Activated naive CD4-positive, alpha-beta T cell treated with Interleukin-2 at 50 U/mL for 16 hours (primary cell): ENCODE measurements at places on chromosomes 4 and X.

GRCh38 chr4:140174543-140174942 is 20.6 kb upstream of the MAML3 start:
- DNase-seq = no peak

DNA sequence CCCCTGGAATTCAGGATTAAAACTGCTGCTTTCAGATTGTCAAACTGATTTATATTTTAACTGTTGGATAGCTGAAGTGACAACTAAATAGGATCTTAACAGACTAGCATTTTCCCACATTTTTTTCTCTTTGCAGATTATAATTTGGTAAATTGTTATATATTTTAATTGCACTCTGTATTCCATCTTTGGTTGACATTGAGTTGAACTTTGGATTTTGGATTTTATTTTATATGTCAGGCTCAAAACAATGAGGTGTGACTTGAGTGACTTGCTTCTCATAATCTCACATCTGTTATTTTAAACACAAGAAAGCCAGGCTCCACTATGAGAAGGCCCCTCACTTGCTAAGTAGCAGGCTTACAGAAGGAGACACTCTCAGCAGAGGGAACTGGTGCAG is 38.1 kb downstream of the NAA11 start:
- DNase-seq = no peak

GRCh38 chr4:158020176-158020575 is 152.6 kb downstream of the GASK1B start:
- no peak for DNase-seq

DNA sequence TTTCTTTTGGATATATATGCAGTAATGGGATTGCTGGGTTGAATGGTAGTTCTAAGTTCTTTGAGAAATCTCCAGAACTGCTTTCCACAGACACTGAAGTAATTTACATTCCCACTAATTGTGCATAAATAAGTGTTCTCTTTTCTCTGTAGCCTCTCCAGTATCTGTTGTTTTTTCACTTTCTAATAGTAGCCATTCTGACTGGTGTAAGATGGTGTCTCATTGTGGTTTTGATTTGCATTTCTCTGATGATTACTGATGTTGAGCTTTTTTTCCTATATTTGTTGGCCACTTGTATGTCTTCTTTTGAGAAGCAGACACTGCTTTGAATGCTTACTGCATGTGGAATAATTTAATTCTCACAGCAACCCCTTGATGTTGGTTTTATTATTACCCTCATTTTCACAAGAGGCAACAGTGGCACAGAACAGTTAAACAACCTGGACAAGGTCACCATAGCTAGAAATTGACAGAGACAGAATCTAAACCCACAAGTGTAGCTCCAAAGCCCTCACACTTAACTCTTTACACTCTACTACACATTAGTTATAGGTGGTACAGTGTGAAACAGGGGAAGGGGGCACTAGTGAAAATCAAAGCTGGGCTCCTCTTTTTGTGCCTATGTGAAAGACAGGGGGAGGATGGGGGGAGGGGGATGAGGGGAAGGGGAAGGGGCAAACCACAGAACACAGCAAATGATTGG is 96.1 kb downstream of the REELD1 start:
- DNase-seq = no peak

GRCh38 chr4:138184886-138185285 is 57.3 kb downstream of the SLC7A11 start:
- DNase-seq = no peak

- DNase-seq = no peak
Measured at GRCh38 chr4:14726877-14727361, 275.4 kb upstream of the CPEB2 start.

GRCh38 chr4:90824266-90825150 is 697.3 kb downstream of the CCSER1 start:
- no peak for DNase-seq

DNA sequence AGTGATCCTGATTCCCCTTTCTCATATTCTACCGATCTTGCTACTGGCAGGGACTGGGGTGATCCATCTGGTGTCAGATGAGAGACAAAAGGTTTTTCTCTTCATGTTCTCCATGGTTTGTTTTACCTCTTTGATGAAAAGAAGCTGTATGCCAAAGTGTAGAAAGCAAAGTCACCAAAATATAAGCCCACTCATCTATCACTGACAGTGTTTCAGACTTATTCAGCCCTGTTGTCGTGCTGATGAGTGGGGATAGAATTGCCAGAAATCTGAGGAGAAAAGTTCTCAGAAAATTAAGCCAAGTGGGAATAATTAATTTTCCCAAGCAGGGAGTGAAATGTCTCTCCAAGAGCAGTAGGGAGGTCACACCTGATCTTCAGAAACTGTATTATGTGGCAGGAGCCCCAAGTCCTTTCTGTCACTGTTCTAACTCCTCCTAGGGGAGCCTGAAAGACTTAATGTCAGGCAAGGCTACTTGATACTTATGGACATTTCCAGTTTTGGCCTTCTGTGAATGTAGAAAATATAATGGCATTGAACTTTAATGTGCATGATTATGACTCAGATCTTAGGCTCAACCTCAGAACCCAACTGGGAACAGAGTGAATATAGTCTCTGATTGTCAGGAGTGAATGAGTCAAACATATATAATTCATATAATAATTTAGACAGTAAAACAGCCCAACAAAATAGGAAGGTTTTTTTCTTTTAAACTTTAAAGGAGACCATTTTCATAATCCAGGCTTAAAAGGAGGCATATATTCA is 298.1 kb downstream of the ANKRD50 start:
- no peak for DNase-seq

DNA sequence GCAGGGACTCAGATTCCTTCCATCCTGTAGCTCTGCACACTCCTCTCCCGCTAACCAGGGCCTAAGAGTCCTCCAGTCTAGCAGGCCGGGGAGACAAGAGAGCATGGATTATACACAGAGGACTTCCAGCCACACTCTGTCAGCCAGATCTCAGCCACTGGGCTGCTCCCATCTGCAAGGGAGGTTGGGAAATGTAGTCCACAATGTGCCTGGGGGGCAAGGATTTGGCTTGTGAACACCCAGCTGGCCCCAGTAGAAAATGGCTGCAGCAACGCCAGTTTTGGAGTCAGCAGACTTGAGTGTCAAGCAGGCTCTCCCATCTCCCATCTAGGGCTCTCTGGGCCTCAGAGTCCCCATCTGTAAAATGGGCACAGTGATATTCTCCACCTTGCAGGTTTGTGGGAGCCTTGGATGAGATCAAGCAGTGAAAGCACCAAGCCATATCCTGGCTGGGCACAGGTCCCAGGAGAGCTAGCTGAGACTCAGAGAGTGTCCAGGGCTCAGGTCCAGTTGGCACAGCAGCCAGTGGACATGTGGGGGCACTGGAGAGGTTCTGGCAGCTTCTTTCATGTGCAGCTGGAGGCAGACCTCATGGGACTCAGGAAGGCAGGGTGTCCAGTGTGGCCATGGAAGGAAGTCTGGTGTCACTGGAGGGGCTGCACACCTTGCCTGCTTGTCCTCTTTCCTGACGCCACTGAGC is 14.6 kb downstream of the PSAPL1 start:
- no peak for DNase-seq

DNA sequence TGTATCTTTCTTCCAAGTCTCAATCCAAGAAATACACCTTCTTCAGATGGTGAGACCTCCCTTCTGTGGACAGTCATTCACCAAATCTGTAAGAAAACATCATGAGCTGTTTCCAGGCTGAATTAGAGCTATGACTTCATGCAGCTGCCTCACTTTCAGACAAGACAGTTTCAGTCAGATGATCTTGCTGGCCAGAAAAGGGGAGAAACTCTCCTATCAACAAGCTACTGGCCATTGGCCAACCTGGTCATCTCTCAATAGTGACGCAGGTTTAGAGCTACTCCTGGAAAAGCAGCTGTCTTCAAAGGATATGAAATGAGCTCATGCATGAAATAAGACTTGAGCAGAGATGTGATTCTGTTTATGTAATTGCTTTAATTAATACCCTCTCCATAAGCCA is 69.6 kb upstream of the NDP start:
- no peak for DNase-seq

- no peak for DNase-seq
Measured at GRCh38 chrX:21975242-21975641, 34.7 kb downstream of the SMS start.

DNA sequence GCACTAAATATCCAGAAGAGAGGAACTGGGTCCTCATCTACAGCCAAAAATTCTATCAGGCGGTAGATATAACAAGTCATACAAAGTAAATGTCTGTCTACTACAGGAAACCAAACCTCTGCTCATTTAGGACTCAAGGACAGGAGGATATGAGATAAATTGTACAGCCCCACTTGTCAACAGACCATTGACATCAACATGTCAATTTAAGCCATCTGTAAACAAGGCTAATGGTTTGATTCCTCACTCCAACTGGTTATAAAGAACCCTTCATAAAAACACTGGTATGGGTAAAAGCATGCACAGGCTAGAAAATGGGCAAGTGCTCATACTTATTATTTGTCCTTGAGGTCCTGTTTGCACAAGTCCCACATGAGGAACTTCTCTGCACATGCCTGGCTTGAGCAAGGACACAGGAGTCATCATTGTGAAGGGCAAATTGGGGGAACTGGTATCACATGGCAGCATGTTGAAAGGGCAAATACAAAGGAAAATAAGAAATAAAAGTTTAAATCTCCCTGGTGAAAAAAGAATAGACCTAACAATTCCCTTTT is 13.2 kb downstream of the RTL8B start:
- DNase-seq = no peak
